CD4-positive, alpha-beta T cell treated with Interleukin-2 at 100 ng/mL for 4 hours (primary cell): ENCODE measurements at places on chromosomes 1 and 21.

DNA sequence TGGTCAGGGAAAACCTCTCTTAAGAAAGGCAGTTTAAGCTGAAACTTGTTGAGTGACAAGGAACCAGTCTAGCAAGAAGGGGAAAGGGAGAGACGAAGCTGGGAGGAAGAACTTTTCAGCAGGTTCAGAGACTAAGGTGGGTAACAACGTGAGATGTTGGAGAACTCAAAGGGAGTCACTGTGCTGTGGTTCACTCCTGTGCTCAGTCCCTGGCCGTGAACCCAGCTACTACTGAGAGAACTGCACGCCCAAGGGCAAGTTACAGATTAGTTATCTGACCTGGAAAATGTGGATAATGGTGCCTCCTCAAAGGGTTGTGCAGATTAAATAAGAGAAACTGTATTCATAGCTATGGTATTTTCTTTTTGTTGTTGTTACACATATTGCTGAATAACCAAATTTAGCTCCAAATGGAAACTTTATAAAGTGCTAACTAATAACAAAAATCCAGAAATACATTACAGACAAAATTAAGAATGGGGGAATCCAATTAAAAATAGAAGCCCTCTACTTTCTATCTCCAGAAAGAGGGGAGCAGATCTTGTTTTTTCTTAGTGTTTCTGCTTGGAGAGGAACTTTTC is 2.9 kb downstream of the ZBTB40 start:
- DNase-seq, result no peak

DNA sequence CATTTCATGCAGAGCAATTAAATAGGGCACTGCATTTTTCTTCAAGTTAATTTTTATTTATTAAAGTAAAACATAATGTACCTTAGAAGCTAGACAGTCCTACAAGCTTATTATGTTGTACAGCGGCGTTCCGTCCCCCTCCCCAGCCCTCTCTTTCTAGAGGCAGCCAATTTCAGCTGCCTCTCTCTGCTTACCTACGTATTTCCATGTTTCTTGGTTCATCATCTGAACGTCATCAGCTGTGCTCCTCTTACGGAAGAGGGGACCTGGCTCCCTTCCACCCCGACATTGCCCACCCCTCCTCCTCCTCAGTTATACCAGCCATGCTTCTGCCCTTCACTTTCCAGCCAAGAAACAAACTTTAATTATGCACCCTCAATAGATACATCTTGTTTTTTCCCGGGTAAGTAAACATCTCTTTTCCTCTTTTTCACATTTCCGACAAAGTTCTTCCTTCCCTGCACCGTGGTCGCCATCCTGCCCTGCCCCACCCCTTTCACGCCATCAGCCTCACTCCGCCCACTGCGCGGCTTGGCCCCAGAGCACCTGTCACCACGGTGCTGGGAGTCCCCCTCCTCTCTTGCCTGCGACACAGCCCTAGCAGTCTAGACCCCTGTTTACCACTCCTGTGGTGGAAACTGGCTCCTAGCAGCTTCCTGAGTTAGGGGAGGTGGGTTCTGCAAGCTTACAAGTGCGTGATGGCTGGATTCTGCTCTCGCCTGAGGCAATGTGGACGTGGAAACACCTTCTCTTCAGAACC is 57.9 kb downstream of the SLC37A1 start:
- no peak for DNase-seq

DNA sequence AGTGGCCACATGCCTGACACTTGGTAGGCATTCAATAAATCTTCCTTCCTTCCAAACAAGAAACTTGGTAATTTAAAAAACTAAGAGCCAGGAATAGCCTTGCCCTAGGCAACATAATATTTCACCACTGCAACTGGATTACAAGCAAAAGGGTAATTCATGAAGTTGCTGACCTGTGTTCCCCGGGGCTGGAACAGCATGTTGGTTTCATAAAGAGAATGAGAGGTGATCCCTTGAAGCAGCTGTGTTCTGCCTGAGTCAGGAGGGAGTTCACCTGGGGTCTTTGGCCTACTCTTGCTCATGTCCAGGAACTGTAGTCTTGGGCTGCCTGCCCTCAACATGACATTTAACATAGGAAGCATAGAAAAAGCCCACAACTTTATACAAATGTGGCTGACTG is 329.0 kb upstream of the DAB1 start:
- DNase-seq, result no peak

GRCh38 chr1:215717677-215718426 is 150.7 kb downstream of the KCTD3 start:
- no peak for DNase-seq

DNA sequence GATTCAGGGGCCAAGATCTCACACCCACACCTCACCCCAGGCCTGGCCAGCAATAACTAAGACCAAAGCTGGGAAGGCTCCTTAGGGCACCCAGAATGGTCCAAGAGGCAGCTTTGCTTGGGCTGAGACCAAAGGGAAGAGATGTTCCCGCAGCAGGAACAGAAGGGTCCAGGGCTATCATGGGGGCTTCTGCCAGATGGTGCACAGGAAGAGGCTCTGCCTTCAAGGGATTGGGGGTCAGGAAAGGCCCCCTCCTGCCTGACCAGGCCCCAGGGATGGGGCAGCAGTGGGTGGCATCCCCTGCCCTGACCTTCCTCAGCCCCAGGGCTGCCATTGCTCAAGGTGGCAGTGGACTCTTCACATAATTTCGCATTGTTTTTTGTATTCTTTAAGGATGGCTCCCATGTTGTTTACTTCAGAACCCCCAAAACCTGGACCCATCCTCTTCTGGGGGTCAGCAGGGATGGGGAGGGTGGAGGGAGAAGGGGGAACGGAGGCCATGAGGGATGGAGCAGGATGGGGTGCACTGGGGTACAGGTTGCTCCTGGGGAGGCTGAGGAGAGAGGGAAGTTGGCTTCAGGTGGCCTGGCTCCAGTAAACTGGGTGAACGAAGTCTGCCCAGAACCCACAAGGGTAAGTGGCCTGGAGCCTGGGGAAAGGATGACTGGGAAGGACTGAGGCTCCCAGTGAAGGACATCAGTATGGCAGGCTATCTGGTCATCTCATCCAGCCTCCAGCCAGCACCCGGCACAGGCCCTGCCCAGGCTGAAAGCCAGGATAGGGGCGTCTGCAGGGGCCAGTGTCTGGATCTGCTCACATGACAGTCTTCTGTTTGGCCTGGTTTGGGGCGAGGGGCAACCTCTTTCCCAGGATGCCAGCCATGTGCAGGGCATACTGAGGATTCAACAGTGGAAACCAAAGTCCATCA is 2.6 kb upstream of the NADK start:
- no peak for DNase-seq

DNA sequence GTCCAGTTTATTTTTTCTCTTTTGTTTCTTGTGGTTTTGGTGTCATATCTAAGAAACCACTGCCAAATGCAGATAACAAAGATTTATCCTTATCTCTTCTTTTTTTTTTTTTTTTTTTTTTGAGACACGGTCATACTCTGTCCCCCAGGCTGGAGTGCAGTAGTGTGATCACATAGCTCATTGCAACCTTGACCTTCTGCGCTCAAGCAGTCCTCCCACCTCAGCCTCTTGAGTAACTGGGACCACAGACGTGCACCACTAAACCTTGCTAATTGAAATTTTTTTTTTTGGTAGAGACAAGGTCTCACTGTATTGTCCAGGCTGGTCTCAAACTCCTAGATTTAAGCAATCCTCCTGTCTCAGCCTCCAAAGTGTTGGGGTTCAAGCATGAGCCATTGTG is 8.9 kb downstream of the SLC66A1 start:
- DNase-seq, result no peak

DNA sequence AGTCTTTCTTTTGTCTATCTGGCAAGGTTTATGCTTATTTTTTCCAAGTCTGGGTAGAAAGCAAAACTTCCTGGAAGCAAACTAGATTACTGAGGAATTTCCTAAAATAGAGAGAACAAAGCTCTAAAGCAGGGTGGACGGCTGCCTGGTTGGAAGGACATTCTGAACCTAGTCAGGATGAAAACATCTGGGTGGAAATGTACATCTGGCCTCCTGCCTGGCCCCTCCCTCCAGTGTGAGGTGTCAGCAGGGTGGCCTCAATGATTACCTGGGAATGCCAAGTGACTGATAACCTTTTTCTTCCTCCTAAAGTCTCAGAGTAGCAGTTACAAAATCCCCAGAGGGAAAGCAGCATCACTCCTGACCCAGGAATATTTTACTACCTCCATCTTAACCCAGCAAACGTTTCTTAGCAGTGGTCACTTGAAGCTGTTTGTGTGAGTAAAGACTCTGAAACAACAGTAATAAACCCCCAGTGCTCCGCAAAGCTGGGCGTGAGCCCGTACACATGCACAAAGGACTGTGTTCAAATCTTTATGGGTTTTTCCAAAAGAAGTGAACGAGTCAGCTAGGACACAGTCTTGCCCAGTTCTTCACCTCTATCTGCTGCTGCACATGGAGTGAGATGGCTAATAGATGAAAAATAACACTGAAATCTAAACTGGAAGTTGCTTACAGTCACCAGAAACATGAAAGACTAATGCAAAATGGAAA is 18.9 kb downstream of the ANGPTL7 start:
- DNase-seq, result no peak

DNA sequence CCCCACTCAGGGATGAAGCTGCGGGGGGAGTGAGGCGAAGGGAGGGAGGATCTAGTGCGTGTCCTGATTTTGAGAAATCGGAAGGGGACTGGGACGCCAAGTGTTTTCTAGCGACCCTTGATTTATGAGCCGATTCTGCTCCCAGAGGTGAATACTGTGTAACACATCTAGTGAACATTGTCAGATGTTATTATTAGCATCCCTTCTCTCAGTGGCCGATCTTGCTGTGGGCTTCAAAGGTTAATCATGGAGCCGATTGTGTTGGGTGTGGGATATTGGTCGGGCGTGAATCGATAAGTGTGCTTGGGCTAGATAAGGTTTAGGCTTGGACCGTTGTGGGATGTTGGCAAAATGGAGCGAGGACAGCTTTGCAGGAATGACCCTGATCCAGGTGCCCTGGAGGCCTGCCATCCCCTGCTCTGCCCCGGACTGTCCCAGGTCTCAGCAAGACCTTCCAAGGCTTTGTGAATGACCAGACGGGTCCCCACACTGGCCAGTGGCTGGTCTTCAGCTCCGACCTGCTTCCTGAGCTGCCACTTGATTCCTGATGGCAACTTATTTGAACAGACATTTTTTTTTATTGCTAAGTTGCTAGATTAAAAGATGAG is 2.2 kb downstream of the AJAP1 start:
- no peak for DNase-seq

GRCh38 chr1:201020721-201021629 is 2.5 kb downstream of the KIF21B start:
- no peak for DNase-seq

- no peak for DNase-seq
These were observed 716 bp downstream of the INAVA start for GRCh38 chr1:200895443-200895789.

GRCh38 chr1:103087256-103087655 is 21.1 kb downstream of the COL11A1 start:
- no peak for DNase-seq

DNA sequence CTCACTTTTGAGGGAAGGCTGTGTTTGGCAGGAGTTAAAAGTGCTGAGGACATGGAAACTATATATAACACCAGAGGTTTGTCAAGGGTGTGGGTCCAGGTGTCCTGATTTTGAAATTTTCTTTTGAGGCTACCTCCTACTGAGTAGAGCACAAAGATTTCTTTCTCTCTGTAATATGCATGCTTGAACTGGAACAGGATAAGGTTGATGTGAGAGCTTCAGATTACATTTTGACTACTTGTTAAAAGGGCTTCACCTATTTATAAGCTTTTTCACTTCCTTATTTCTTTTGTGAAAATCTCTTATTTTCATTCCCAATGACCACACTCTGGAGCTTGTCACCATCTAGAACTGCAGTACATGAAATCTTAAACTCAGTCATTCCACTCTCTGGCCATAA is 59.8 kb upstream of the PLA2G4A start:
- no peak for DNase-seq

- no peak for DNase-seq
These were observed 19.4 kb downstream of the TMEM81 start for GRCh38 chr1:205064741-205065316.

GRCh38 chr1:167871331-167871730 is 42.6 kb downstream of the ADCY10 start:
- no peak for DNase-seq

GRCh38 chr1:91844862-91845528 is 41.0 kb downstream of the TGFBR3 start:
- no peak for DNase-seq

DNA sequence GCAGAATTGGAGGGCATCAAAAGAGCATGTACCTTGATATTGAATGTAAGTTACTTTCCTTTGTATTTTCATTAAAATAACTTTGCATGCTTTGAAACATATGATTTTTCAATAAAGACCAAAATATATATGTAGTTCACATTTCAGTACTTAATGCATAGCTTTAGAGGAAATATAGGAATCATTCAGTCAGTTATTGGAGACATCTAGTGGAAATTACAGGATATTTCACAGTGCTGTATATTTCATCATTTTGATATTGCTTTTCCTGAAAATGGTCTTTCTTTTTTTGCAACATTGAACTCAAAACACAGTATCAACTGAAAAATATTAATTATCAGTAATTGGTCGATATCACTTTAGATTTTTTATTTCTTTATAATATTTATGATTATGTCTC is 375.8 kb downstream of the NCAM2 start:
- DNase-seq, result no peak

DNA sequence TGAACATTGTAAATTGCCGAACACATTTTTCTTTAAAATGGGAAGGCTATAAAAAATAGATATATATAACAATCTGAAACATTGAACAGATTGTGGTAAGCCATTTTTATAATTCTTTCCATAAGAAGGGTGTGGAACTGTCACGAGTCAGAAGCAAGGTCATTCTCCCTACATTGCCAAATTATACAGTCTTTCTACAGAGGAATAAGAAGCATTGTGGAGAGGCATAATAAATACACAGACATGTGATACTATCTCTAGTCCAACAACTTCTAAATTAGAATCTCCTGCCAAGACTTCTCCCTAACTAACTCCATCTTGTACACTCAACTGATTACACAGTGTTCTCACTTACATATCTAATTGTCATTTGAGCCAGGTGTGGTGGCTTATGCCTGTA is 227.9 kb downstream of the CENPF start:
- DNase-seq, result no peak

GRCh38 chr1:225766967-225767633 is 10.5 kb upstream of the SRP9 start:
- no peak for DNase-seq

GRCh38 chr1:150748878-150749719 is 16.5 kb downstream of the CTSS start:
- no peak for DNase-seq

DNA sequence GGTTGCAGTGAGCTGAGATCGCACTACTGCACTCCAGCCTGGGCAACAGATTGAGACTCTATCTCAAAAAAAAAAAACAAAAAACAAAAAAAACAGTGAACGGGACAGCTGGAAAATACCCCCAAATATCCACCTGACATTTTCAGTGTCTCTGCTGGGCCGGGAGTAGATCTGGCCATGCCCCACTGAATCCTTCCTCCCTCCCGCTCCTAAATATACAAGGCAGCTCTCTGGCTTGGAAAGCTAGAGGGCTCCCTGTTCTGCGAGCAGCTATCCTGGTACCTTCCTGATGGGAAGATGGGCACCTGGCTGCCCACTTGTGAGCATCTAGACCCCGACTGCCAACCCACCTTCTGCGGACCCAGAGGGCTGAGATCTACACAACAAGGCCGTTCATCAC is 21.4 kb downstream of the SPSB1 start:
- DNase-seq, result no peak

- no peak for DNase-seq
These were observed 205.6 kb downstream of the HIVEP3 start for GRCh38 chr1:41713141-41713540.

- no peak for DNase-seq
These were observed 68.2 kb downstream of the IGSF21 start for GRCh38 chr1:18175530-18176377.
